ENCODE measurements at places on chromosomes 6 and 20. TPM values are rescaled to one million over a fixed set of nuclear protein-coding genes. Genes with fewer than 3 reads are reported as not detected.

Gene FOXF2
- not detected for total RNA-seq

Gene FAM120B
- total RNA-seq = 12.8 TPM

Gene TNNC2
- total RNA-seq = not detected

Gene PIGU
- total RNA-seq = 6.5 TPM

Gene GNMT
- total RNA-seq = 0.09 TPM

Gene SLC24A3
- total RNA-seq = 0.19 TPM

Gene E2F1
- 5.1 TPM for total RNA-seq

Gene CALHM5
- 8.5 TPM for total RNA-seq
